Renal cortex interstitium (tissue), 15 donors: ENCODE measurements at places on chromosomes 4 and X.

DNA sequence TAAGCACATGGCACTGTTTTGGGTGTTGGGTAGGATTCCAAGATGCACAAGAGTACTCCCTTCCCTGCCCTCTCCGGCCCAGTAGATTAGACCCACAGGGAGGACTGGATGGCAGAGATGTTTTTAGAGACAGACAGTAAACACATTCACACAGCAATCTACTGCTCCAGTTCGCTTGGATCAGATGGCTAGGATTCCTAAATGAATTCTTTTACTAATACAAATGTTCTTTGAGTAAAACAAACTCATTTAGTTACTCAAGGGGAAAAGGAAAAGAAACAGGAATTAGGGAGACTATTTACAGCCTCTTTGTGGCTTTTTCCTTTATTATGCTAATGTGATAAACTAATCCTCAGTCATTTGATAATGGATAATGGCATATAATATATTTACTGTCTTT is 5.9 kb downstream of the SNX25 start:
- no peak for DNase-seq

- no peak for DNase-seq
These were observed 352.0 kb downstream of the TRAM1L1 start for GRCh38 chr4:116733370-116733769.

DNA sequence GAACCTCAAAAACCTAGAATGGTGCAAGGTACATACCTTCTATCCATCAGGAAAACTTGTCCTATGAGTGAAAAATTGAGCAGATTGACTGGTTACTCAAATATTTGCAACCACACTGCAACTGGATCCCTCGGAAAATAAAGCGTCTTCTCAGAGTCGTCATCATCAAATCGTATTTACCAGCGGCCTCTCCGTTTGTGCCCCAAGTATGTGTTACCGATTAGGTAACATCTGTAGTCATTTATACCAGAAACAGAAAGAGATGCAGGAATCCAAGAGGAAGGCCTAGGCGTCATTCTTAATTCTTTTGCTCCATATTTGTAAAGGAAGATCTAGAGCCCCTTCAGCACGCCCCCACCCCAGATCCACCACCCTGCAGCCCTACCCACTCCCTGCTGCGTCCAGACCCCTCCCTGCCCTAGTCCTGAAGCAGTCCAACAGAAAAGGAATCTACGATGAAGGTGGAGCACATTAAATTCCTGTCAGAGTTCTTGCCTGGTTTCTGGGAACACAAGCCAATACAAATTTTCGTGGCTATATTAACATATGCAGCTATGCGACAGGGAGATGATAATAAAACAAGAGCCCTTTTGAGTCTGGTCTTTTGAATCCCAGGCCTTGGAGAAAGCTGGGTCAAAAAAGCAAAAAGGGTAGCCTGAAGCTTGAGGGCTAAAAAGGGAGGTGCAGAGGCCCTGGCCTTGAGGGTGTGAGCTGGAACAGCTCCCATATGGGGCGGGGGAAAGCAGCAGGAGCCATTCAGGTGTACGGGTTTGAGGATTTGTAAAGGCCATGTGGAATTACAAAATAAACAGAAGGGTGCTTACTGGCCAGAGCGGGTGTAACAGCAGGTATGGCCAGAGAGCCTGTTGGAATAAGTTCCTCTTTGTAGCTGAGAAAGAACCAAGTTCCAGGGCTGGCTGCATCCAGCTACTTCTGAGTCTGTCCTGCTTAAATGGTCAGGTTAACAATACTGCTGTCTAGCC is 77.0 kb downstream of the ZNF827 start:
- no peak for DNase-seq

DNA sequence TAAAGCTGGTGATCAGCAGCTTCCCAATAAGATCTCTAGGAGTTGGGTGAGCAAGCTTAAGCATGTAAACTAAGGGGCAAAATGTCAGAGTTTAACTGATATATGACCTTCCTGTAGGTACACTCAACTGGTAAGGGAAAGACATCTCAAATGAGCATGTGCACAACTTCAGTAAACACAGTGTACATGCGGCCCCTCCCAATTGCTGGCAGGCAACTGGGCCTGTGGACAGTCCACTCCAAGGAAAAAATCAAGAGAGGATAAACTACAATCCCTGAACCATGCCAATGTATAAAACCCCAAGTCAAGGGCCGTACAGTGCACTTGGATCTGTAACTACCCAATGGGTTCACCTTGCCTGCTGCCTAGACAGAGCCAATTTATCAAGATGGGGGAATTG is 4.9 kb upstream of the NAA11 start:
- no peak for DNase-seq

- DNase-seq, result no peak
These were observed 10.9 kb downstream of the GPAT3 start for GRCh38 chr4:83546786-83547185.
